ENCODE measurements at places on chromosomes 1 and 21.

- no peak for DNase-seq
These were observed 44.8 kb downstream of the RIMS3 start for GRCh38 chr1:40620586-40621210.

DNA sequence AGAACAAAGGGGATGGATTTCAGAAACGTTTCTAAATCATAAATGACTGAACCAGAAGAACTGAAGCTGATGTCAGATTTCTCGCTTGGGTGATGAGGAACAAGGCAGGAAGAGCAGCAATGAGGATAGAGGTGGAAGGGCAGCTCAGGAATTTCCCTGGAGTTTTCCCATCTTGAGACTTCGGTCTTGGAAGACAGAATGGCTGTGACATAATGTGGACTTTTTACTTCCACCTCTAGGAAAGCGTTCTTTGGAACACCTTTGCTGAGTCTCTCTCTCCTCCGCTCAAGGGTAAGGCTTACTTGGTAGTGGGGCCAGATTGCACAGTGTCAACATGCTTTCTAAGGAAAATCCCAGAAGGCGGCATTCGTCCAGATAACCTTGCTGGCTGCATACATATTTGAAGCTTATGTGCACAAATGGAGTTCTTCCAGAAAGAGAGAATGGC lies 36.6 kb downstream of the DEGS1 start:
- no peak for DNase-seq

DNA sequence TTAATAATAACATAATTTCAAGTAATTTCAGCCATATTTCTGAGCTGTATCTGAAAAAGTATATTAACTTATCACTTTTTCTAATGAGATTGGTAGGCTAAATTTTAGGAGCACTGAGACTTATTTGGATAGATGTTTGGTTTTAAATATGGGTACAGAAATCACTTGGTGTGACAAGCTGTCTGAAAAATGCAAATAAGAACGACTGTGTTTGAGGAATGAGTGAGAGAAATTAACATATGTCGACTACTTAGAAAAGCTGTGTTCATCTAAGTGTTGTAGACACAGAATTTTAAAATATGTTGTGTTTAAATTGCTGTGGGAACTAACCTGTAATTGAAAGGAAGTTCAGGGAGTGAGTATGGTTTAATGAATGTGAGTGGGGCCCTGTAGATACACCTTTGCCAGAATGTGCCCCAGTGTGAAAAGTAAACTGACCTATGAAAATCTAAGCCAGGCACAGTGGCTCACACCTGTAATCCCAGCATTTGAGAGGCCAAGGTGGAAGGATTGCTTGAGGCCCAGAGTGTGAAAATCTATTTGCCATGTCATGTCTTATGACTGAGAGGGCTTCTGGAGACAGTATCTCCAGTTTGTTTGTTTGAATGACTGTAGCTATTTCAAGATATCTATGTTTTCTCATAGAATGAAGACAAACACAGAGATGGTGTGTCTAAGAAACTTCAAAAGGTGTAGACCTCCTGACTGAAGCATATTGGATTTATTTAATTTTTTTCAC lies 53.8 kb upstream of the LRRC8C start:
- DNase-seq = no peak

DNA sequence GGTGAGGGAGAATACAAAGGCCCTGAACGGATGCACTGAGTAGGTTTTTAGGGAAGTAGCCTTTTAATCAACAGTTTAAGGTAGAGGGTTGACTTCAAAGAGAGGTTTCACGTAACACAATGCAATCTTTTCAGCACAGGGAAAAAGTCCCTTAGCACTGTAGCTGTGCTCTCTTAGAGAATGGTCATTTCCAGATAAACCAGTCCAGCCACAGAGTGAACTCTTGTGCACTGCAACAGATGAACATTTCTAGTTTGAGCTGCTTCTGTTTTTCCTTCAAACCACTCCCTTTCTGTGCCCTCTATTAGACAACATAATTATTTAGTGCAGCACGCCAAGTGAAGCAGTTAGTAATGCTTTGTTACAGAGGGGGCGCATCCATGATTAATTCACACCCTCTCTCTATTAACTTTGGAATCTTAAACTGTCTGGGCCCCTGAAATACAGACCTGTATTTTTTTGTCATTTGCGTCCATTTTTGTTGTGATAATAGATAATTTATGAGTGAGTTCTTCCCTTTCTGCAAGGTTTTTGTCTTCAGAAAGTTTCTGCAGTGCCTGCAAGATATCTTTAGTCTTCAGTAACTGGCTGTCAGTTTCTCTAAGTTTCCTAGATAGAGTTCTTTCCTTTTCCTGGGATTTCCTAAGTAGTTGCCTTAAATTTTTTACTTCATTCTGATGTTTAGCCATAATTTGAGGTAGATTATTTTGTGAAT lies 22.9 kb downstream of the LCA5L start:
- no peak for DNase-seq

DNA sequence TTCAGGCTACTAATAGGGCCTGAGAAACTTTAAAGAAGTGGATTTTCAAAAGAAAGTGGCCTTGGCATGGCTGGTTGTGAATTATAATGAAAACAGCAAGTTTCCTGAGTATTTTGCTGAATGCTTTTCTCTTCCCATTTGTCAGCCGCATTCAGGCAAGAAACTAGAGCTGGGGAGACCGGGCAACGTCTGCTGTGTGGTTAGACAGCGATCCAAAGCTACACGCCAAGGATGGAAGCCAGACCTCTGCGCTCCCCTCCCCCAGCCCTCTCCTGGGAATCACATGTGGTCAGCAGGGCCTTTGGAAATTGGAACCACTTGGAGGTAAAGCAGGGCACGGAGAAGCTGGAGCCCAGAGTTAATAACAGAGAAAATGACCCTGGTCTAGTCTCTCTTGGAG lies 114.1 kb upstream of the CD34 start:
- DNase-seq = no peak

GRCh38 chr1:242205622-242206489 lies 207.0 kb upstream of the MAP1LC3C start:
- no peak for DNase-seq
